Vagina (tissue), 2 donors: ENCODE measurements at places on chromosomes 6 and 20.

GRCh38 chr6:84696166-84696565, 68.2 kb downstream of the TBX18 start:
- no peak for DNase-seq

DNA sequence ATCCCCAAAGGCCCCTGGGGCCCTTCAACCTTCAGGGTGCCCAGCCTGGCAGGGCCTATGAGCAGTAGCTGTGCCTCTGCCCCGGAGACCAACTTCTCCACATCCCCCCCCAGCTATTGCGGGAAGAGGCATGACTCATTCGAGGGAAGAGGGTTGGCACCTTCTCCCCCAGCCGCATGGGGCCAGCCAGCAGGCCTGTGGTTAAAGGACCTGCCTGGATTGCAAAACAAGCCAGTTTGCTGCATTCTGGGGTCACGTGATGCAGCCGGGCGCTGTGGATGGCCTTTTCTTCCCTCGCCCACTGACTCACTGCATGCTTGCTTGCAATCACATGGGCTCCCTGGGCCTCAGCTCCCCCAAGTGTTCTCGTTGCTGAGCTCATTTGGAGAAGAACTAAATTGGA, 182.5 kb downstream of the MAFB start:
- peak; percentile 98 for DNase-seq

DNA sequence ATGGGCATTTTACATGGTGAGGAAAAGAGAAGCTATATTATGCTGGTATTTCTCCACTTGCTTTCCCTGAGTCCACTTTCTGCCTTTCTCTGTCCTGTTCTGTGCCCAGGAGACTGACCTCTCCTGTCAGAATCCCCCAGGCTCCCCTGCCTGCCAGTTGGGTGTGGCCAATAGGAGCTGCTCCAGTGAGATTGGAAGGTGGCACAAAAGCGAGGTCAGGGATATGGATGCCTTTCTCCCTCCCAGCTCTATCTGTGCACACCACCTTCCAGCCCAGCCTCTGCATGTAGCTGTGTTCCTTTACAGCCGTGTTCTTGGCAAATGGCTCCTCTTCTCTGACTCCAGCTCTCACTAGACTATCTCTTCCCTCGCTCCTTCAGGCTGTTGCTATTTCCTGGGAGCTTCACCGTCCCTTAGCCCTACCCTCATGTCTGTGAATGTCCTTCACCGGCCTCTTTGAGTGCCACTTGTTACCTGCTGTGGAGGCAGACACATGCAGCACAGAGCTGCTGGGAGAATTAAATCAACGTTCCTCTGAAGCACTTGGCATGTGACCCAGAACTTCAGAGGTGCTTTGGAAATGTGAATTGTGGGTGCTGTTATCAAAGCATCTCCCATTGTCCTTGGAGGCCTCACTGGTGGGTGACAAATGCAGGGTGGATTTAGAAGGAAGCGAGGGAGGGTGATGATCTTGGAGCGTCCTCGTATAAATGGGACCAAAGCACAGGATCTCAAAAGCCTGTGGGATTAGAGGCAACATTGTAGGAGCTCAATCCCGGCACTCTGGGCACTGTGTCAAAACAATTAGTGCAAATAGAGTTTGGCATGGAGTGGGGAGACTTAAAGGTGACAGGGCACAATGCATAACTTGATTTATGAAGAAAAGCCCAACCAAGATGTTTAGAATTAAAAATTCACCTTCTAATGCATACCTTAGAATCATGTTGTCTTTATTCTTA, 28.9 kb upstream of the RALGAPA2 start:
- DNase-seq = no peak

- DNase-seq = no peak
Measured at GRCh38 chr6:139336488-139336887, 38.0 kb downstream of the CITED2 start.

DNA sequence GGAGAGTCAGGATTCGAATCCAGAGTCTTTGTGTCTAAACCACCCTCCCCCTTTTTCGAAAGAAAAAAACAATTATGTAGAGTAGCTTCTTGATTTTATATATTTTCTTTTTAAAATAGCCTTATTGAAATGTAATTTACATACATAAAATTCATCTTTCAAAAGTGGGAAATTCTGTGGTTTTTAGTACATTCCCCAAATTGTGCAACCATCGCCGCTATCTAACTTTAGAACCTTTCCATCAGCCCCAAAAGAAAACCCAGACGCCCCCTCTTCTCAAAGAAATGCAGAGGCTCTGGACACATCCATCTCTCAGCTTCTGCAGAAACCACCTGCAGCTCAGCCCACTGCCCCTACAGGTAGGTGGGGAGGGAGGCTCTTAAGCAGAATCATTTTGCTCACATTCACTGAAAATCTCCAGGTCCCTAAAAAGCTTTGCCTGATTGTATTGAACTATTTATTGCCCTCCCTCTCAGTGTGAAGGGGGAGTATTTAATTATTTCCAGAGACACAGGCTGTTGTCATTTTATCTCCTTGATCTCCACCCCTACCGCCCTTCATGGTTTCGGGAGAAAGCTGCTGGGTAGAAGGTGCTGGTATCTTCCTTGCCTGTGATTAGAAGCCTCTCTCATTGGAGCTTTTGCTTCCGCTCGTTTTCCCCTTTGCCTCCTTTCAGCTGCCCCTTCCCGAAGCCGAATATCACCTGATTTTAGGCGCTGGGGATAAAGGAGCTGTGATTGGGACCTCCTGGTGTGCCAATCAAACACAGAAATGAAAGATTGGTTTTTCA, 68.7 kb upstream of the KCNG1 start:
- DNase-seq = no peak

DNA sequence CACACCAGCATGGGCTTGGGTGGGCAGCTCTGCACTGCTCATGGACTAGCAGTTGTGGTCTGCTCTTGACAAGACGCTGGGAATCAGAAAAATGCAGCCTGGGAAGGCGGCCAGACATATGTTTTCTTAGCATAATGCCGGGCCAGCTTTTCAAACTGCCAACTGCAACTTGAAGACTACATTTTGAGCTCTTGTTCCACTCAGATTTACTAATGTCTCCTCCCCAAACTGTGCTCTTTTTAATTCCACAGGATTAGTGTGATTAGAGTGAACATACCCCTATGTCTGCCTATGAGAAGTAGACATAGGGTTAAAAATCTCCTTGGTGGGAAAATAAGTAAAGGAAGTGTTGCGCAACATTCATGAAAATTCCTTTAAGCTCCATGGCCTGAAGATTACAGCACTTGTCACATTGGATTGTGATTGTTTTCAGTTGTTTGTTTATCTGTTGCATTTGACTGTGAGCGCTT, 5.3 kb upstream of the FNDC1 start:
- DNase-seq = no peak

- no peak for DNase-seq
Measured at GRCh38 chr6:43250992-43251373, 7.7 kb downstream of the TTBK1 start.

DNA sequence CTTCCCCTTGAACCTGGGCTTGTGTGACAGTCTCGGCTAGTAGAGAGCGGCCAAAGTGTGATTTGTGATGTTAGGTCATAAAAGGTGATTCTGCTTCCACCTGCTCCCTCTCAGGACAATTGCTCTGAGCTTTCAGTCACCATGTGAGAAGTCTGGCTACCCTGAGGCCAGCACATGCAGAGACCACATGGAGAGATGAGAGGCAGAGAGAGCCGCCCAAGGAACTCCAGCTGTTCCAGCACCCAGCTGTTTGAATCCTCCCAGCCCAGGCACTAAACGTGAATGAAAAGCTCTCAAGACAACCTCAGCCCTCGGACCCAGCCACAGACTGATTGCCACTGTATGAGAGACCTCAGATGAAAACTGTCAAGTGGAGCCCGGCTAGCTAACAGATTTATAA, 143.4 kb upstream of the EEF1E1 start:
- no peak for DNase-seq

GRCh38 chr6:125953502-125953875, 3.1 kb upstream of the HINT3 start:
- DNase-seq = no peak

- peak; percentile 16 for DNase-seq
Measured at GRCh38 chr6:26258212-26258977, 106.6 kb upstream of the BTN3A2 start.

- DNase-seq = no peak
Measured at GRCh38 chr6:137560184-137560563, 66.0 kb upstream of the OLIG3 start.

- no peak for DNase-seq
Measured at GRCh38 chr6:71908162-71908765, 21.9 kb downstream of the RIMS1 start.

GRCh38 chr6:22411376-22412105, 114.7 kb upstream of the PRL start:
- DNase-seq = no peak

GRCh38 chr6:148945301-148946021, 198.6 kb downstream of the UST start:
- DNase-seq = no peak
